ENCODE measurements at places on chromosomes 1 and 21.

DNA sequence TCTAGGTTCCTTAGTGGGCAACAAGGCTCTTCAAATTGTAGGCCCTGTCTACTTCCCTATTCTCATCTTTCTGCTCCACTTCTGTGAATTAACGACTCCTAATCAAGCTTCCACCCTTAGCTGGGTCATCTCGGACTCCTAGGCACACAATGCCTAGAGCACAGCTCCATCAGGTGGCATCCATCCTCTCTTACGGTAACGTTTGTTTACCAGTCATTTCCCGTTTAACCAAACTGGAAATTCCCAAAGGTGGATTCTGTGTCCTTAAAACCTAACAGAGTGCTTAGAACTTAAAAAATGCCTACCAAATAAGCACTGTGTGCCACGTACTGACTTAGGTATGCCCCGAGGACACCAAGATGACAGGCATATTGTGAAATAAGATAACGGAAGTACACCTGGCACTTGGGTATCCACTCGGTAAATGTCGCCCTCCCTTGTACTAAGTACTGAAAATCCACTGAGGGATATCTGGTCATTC lies 1.5 kb downstream of the PARP1 start:
- no peak for DNase-seq

DNA sequence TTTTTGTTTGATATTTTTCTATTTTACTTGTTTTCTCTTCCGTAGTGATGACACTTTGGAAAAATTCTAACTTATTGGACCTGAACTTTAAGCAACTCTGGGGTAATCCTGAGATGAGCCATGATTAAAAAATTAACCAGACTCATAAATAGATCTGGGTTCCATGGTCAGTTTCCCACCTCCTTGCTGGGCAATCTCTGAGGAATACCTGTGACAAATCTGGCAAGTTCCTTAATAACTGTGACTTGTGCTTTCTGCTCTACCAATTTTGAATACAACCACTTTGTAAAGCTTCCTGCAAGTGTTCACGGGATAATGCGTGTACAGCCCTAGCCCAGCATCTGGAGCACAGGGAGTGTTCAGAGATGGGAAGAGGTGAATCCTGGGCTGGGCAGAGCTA lies 3.3 kb downstream of the OVGP1 start:
- DNase-seq: no peak

DNA sequence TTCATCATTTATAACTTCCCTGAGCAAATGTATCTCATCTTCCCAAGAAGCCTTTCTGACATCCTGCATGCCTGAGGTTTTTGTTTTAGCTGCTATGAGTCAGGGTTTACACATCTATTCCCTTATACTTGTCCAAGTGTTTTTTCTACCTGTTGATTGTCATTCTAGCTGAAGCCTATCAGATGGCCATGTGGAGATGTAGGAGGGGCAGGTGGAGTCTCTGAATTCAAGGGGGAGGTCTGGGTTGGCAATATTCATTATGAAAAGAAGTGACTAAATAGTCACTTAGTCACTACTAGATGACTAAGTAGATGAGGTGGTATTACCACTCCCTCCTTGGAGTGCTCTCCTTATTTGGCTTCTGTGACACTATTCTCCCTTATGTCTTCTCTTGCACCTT lies 52.4 kb downstream of the XCL1 start:
- no peak for DNase-seq

- DNase-seq: no peak
Observed at GRCh38 chr1:31407029-31407626, 5.9 kb upstream of the SERINC2 start.

- no peak for DNase-seq
Observed at GRCh38 chr1:7145947-7146346, 360.7 kb downstream of the CAMTA1 start.

- DNase-seq: no peak
Observed at GRCh38 chr1:160800142-160800541, 4.2 kb downstream of the LY9 start.

DNA sequence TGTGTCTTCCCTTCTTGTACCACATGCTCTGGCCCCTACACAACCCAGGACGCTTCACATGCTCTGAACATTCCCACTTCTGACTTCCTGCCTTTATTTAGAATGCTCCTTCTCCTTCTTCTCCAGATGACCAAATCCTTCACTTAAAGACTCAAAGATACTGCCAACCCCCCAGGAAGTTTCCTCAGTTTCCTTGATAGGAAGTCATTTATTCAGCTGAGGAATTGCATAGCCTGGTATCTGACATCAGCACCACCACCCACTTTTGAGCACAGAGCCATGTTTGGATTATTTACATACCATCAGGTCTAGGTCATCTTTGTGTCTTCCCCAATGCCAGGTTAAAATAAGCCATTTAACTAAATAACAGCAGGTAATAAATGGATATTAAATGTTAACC lies 42.4 kb downstream of the GFI1 start:
- no peak for DNase-seq

DNA sequence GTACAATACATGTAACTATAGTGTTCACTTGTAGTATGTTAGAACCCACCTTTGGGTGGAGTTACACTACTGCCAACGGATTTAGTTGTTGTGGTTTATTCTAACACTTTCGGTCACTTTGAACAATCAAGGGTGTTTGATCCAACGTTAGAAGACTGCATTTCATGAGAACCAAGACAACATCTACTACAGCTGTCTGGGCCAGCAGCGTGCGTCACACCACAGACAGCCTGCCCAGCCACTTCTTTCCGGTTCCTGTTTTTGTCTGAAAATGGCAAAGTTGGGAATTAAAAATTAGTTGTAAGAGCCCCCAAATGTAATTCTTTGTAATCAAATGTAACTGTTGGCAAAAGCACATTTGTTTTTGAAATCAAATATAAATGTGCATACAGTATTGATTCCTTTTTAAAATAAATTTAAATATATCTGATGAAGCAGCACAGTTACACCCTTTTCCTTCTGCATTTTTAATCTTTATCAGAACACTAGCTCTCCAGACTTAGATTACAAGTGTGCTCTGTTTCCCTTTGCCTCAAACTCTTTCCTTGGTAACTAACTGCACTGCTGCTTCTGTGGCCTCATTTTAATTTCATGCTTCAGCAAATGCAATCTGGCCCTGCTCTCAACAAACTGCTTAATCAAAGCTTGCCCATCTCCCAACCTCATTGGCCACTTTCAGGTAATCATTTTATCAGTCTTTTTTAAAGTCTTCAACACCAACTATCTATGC lies 86.6 kb upstream of the DPH5 start:
- DNase-seq: no peak

DNA sequence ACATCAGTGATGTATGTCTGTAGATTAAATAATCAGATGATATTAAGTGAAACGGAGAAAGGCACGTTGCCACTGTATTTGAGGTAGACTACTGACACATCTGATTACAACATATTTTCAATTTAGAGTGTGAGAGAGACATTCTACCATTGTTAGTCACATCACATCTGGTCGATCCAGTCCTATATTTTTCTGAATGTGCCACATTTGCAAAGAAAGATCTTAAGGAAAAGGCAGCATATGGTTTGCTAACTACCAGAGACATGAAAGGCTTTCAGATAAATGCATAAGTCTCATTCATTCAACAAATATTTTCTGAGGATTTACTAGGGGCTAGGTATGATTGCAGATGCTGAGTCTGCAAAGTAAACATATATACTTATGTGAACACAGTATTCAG lies 114.3 kb upstream of the RUNX1 start:
- no peak for DNase-seq

- no peak for DNase-seq
Observed at GRCh38 chr21:45381865-45382696, 22.9 kb upstream of the COL18A1 start.

DNA sequence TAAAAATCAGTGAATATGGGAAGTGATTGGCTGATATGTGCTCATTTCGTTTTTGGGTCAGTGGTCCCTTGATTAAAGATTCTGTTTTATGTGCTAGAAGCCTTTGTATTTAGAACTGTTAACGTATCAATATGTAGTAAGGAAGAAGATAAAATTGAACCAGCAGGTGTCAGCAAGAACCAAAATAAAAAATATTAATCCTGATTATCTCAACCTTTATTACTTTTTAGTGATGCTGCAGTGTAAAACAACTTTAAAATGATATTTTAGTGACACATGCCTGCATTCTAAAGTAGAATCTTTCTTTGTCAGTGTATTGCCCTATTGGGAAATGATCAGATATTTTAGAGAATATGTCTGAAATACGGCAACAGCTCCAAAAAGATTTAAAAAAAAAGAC lies 49.5 kb downstream of the NEK7 start:
- no peak for DNase-seq

- DNase-seq: no peak
Observed at GRCh38 chr1:17189632-17189990, 15.3 kb upstream of the PADI1 start.

DNA sequence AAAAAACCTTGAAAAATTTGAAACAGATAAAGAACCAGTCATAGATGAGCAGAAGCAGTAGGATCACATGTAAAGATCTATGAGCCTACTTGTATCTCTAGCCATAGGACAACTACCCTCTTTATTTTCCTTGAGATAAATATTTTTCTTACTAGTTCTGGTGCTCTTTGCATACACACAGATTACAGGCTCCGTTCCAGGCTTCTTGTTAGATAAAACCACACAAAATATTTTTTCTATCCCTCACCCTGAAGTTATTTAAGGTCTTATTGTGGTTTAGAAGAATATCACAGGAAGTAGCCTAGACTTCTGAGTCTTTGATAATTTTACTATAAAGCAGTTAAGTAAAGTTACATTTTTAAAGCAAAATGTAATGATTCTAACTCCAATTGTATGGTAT lies 512.2 kb downstream of the NEGR1 start:
- no peak for DNase-seq

GRCh38 chr1:233730809-233731208 lies 116.9 kb downstream of the KCNK1 start:
- DNase-seq: no peak

DNA sequence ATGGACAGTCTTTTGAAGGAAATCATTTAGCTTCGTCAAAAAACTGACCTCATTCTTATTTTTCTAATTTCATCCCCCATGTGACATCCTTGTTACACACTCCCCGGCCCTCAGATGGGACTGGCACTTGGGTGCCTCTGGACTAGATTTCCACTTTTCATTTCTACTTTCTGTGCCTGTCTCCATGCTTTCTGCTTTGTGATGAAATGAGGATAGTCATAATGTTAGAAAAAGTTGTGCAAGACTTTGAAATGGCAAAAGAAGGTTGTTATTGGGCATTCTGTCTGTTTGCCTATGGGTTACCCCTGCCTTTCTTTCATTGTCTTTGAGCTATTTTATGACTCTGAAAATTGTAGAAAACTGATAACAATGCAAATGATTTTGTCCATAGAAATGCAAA lies 54.9 kb downstream of the MDM4 start:
- no peak for DNase-seq

- DNase-seq: no peak
Observed at GRCh38 chr1:220922951-220923350, 43.7 kb downstream of the HLX start.

DNA sequence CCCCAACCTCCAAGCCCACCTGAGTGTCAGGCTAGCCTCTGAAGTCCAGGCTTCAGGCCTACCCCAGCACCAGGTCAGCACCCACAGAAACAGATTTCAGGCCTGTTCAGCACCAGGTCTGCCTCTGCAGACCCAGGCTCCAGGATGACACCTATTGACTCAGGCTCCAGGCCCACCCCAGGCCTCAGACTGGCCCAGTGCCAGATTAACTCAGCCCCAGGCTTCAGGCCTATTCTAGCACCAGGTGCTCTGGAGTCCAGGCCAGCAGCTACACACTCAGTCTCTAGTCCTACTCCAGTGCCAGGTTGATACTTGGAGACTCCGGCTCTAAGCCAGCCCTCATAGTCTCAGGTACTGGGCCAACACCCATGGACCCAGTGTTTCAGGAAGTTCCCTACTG lies 541.7 kb upstream of the PBX1 start:
- no peak for DNase-seq

DNA sequence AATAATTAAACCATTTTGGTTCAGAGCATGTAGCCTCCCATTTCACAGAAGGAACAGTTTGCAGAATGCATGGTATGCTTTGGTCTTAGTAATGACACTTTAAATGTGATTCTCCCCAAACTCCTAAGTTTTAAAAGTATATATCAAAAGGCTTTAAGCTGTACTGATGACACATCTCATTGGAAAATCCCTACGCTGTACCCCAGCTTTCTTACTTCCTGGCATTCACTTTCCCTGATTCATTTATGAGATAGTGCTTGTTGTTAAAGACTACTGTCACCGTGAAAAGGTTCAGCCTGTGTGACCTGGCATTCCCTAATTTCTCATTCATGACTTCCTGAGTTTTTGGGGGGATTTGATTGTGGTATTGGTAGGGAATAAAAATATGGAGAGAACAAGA lies 53.4 kb downstream of the MPZL1 start:
- DNase-seq: no peak

DNA sequence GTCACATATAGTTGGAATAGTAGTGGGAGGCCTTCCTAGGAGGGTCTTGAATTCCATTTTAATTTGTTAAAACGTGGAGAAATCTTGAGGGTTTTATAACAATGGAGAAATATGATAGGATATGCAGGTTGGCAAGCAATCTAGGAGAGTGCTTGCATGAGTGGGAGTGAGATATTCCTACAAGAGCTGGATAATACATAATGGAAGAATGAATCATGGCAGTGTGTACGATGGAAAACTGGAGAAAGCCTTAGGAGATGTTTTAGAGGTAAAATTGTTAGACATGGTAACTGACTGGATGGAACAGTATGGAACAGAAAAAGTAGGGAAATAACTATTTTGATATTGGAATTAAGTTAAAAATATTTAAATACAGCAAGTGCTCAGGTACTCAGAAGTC lies 352.4 kb downstream of the PTBP2 start:
- no peak for DNase-seq

GRCh38 chr1:167077128-167077867 lies 12.9 kb downstream of the GPA33 start:
- no peak for DNase-seq

DNA sequence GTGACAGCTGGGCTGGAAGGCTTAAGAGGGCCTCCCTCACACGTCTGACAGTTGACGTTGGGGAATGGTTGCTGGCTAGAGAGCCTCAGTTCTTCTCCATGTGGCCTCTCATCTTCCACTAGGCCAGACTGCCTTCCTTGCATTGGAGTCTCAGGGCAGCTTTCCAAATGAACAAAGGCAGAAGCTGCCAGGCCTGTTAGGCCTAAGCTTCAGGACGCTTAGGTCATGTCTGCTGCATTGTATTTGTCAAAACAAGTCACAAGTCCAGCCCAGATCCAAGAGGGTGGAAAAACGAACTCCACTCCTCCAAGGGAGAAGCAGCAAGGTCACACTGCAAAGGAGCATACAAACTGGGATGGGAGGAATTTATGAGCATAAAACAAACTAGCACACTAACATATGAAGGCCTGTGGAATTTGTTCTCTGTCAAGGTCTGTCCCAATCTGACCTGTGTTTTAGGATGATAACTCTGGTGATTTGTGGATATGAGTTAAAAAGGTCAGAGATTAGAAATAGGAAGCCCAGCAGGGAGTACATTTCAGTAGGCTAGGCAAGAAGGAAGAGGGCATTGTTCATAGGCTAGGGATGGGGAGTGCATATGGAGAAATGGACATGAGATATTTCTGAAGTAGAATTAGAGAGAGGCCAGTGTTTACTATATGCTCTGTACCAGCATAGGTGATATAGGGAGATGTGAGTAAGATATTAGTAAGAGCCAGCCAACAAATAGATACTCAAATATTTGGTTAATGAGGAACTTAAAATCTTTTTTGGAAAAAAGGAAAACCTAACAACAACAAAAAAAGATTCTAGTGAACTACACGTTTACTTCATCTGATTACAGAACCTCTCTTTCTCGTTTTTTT lies 29.1 kb upstream of the CNN3 start:
- no peak for DNase-seq
